ENCODE measurements at places on chromosomes 6 and 20.

DNA sequence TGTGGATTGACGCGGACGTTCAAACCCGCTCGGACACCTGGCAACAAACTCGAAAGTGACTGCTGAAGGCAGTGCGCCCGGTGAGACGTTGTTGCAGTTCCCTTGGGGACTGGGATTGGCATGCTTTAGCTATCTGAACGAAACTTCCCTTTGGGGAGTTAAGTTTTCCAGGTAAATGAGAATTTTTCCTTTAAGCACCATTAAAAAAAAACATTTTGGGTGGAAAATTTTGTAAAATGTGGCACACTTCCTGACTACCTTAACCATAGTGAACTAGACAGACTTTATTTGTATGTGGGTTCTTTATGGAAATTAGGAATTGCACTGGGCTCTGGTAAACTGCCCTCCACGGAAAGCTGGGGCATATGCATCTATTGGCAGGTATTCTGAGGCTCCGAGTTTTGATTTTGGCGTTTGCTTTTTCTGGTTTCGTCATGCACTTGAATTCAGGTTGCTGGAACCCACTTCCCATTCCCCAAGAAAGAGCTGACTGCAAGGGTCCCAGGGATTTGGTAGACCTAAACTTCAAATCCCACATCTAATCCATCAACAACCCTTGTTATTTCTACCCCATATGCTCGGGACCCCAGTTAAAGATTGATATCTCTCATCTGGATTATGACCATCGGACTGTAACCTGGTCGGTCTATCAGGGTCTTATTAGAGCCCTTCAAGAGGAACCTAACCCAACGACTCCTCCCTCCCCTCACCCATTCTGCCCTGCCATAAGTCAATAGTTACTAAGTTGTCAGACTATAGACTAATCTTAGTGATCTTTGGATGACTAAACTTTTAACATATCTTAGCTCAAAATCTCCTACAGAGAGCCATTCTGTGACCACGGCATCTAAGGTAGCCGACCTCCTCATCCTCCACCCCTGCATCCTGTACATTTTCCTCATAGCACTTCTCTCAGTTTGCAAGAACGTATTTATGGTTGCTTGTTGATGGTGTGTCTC, 800 bp upstream of the DYNLT1 start:
- no peak for DNase-seq
- H3K4me1 ChIP-seq = peaks cover 44% of the 10 kb centered on the region
- peak overlapping the region; percentile 74 for H3K4me3 ChIP-seq
- H3K27me3 ChIP-seq = no peaks in the 10 kb centered on the region
- H3K27ac ChIP-seq = peak overlapping the region; percentile 99
- no peaks in the 10 kb centered on the region for H3K36me3 ChIP-seq

- no peaks in the 10 kb centered on the region for H3K36me3 ChIP-seq
- H3K4me3 ChIP-seq = no peak overlapping the region
Observed at GRCh38 chr6:75128878-75129570, 76.8 kb downstream of the COL12A1 start.

- H3K4me1 ChIP-seq = peaks cover 11% of the 10 kb centered on the region
- no peak overlapping the region for H3K27ac ChIP-seq
- H3K27me3 ChIP-seq = no peaks in the 10 kb centered on the region
- H3K36me3 ChIP-seq = no peaks in the 10 kb centered on the region
Observed at GRCh38 chr20:341682-342081, 5.2 kb upstream of the NRSN2 start.

DNA sequence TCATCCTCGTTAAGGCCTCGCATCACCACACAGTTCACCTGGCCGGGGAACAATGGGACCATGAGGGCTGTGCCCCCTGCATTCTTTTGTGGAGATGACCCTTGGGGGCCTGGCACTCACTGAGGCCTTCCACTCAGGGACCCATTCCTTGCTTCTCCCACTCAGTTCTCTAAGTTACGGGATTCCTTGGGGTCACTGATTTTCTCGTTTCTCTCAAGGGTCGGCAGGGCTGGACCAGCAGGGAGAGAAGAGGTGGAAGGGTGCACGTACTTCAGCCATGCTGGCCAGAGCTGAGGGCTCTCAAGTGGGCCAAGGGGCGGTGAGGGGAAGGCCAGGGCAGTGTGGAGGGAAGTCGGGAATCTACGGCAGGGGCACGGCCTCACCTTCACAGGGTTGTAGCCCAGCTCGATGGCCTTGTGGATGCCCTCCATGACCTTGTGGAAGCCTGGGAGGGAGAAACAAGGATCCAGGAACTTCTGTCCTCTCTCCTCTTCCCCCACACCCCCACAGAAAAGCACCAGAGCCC, 20.8 kb downstream of the MOCS1 start:
- H3K27me3 ChIP-seq = no peaks in the 10 kb centered on the region
- H3K36me3 ChIP-seq = peaks cover 29% of the 10 kb centered on the region
- H3K4me1 ChIP-seq = no peaks in the 10 kb centered on the region
- DNase-seq = no peak
- H3K27ac ChIP-seq = no peak overlapping the region
- H3K4me3 ChIP-seq = no peak overlapping the region

- no peak for DNase-seq
- no peak overlapping the region for H3K27ac ChIP-seq
- H3K27me3 ChIP-seq = no peaks in the 10 kb centered on the region
Observed at GRCh38 chr6:81895511-81896185, 143.2 kb upstream of the TENT5A start.

- no peak for DNase-seq
- H3K4me1 ChIP-seq = peaks cover 41% of the 10 kb centered on the region
- no peak overlapping the region for H3K4me3 ChIP-seq
- H3K36me3 ChIP-seq = no peaks in the 10 kb centered on the region
- no peak overlapping the region for H3K27ac ChIP-seq
- H3K27me3 ChIP-seq = no peaks in the 10 kb centered on the region
Observed at GRCh38 chr6:150636808-150637207, 37.1 kb downstream of the PLEKHG1 start.

- no peak overlapping the region for H3K4me3 ChIP-seq
- DNase-seq = no peak
- no peaks in the 10 kb centered on the region for H3K27me3 ChIP-seq
- no peaks in the 10 kb centered on the region for H3K4me1 ChIP-seq
Observed at GRCh38 chr6:35710241-35710847, 21.6 kb upstream of the FKBP5 start.

GRCh38 chr6:108838101-108838717, 10.0 kb upstream of the ARMC2 start:
- H3K4me3 ChIP-seq = peak overlapping the region; percentile 27
- H3K27me3 ChIP-seq = no peaks in the 10 kb centered on the region
- DNase-seq = peak; percentile 79
- no peak overlapping the region for H3K27ac ChIP-seq
- H3K36me3 ChIP-seq = no peaks in the 10 kb centered on the region
- peaks cover 8% of the 10 kb centered on the region for H3K4me1 ChIP-seq

DNA sequence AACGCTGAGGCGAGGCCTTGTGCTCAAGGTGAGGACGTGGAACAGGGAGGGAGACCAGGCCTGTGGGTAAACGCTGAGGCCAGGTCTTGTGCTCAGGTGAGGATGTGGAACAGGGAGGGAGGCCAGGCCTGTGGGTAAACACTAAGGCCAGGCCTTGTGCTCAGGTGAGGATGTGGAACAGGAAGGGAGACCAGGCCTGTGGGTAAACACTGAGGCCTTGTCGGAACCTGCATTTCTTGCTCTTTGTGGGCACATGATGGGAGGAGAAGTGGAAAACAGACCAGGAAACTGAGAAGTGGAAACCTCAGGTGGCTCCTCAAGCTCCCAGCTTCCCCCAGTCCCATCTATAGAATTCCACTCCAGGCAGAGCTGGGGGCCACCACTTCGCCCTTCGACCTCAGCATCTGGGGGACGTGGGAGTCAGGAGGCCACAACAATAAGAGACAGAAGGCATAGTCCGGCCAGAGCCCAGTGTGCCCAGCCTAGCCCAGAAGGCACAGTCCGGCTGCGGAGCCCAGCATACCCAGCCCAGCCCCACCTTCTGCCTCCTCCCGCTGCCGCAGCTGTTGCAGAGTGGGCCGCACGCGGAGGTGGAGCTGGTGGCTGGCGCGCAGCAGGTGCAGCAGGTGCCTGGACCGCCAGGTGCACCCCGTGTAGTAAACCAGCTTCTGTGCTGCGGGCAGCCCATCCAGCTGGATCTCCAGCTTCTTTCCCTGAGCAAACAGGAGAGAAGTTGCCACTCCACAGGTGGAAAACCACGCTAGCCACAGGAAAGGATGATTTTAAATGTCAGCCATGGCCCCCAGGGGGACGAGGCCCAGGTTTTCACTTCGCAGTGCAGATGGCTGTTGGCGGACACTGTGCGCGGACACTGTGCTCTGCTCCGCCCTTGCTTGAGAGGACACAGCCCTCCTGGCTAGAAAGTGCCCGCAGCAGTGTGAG, 17.5 kb downstream of the FRMD1 start:
- H3K4me3 ChIP-seq = no peak overlapping the region
- H3K4me1 ChIP-seq = peaks cover 3% of the 10 kb centered on the region
- peak; percentile 63 for DNase-seq
- no peaks in the 10 kb centered on the region for H3K36me3 ChIP-seq
- no peaks in the 10 kb centered on the region for H3K27me3 ChIP-seq
- H3K27ac ChIP-seq = no peak overlapping the region

GRCh38 chr20:46640536-46641311, 10.5 kb downstream of the SLC13A3 start:
- no peak overlapping the region for H3K4me3 ChIP-seq
- H3K27ac ChIP-seq = no peak overlapping the region
- no peak for DNase-seq
- H3K27me3 ChIP-seq = no peaks in the 10 kb centered on the region
- H3K36me3 ChIP-seq = no peaks in the 10 kb centered on the region
- no peaks in the 10 kb centered on the region for H3K4me1 ChIP-seq

GRCh38 chr6:15329197-15329671, 83.4 kb downstream of the JARID2 start:
- H3K36me3 ChIP-seq = no peaks in the 10 kb centered on the region
- H3K27ac ChIP-seq = no peak overlapping the region
- no peak for DNase-seq
- H3K4me1 ChIP-seq = peaks cover 14% of the 10 kb centered on the region

- no peak overlapping the region for H3K4me3 ChIP-seq
- no peaks in the 10 kb centered on the region for H3K27me3 ChIP-seq
- H3K4me1 ChIP-seq = peaks cover 3% of the 10 kb centered on the region
- DNase-seq = no peak
- no peaks in the 10 kb centered on the region for H3K36me3 ChIP-seq
- H3K27ac ChIP-seq = no peak overlapping the region
Observed at GRCh38 chr6:150511313-150511712, 88.4 kb upstream of the PLEKHG1 start.

DNA sequence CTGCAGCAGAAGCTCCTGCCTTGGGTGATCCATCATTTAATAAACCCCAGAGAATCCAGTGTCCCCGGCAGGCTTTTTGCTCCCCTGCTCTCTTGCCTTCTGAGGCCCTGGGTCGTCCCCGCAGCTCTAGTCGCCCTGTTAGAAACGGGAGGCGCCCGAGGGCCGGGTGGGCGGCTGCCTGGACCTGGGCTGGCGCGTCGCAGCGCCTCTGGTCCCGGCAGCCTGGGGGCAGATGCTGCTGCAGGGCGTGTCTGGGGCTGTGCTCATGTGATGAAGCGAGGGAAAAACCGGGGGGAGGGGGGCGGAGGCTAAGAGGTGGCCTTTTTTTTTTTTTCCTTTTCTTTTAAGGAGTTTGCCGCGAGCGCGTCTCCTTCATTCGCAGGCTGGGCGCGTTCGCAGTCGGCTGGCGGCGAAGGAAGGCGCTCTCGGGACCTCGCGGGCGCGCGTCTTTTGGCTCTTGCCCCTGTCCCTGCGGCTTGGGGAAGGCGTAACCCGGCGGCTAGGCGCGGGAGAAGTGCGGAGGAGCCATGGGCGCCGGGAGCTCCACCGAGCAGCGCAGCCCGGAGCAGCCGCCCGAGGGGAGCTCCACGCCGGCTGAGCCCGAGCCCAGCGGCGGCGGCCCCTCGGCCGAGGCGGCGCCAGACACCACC, 394 bp downstream of the AKAP12 start:
- H3K27me3 ChIP-seq = no peaks in the 10 kb centered on the region
- H3K36me3 ChIP-seq = no peaks in the 10 kb centered on the region
- H3K4me1 ChIP-seq = peaks cover 4% of the 10 kb centered on the region
- peak overlapping the region; percentile 67 for H3K4me3 ChIP-seq

- H3K4me1 ChIP-seq = peaks cover 3% of the 10 kb centered on the region
- DNase-seq = no peak
- H3K36me3 ChIP-seq = peaks cover 11% of the 10 kb centered on the region
Observed at GRCh38 chr20:3119044-3119443, 34.5 kb upstream of the AVP start.

DNA sequence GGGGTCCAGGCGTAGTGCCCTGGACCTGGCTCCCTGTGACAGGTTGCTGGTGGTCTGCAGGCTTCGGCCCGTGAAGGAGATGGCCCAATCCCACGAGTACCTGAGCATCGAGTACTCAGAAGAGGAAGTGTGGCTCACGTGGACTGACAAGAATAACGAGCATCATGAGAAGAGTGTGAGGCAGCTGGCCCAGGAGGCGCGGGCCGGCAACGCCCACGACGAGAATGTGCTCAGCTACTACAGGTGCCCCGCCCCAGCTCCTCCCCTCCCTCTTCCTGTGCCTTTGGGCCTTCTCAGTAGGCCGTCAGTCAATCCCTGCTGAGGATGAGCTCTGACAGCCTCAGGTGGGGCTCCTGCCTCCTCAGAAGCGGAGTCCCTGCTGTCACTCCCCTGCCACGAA, 42.6 kb downstream of the UQCC2 start:
- DNase-seq = peak; percentile 88
- no peaks in the 10 kb centered on the region for H3K27me3 ChIP-seq
- no peak overlapping the region for H3K27ac ChIP-seq
- H3K4me3 ChIP-seq = no peak overlapping the region
- no peaks in the 10 kb centered on the region for H3K4me1 ChIP-seq

Measured in upper lobe of left lung (tissue), 6 donors.